ENCODE measurements at places on chromosomes 11 and 22.

- no peak for DNase-seq
Measured at GRCh38 chr11:66902486-66903177, 45.8 kb downstream of the LRFN4 start.

DNA sequence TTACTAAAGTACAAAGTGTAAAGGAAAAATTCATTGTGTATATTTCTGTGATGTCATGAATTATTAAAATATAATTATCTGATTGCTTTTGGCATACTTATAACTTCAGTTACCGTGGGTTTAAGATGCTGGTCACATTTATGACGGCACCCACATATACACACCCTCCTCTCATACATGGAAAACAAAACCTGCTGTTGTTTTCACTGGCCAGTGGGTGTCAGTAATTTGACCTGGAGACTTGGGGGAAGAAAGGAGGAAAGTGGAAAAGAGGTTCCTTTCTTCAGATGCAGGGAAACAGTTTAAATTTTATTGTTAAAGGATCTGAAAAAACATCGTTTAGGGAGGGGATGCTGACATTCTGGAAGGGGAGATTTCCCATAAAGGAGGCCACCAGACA, 742 bp upstream of the BBOX1 start:
- no peak for DNase-seq

DNA sequence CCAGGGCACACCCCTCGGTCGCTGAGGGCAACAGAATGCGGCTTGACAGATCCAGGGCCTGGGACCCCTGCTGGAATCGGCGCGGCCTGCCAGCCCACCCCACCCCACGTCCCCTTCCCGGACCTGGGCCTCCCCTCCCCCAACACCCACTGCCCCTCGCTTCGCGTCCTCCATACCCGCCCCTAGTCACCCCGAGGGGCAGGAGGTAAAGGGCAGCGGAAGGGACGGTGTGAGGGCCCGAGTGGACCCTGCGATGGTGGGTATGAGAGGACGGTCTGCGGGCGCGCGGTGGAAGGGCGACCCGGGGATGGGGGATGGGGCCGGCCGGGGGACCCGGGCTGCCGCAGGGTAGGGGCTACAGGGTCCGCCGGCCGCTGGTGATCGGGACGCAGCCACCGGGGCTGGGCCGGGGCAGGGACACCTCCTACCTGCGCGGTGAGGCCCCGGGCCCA, 311 bp downstream of the APBB1 start:
- DNase-seq = no peak

DNA sequence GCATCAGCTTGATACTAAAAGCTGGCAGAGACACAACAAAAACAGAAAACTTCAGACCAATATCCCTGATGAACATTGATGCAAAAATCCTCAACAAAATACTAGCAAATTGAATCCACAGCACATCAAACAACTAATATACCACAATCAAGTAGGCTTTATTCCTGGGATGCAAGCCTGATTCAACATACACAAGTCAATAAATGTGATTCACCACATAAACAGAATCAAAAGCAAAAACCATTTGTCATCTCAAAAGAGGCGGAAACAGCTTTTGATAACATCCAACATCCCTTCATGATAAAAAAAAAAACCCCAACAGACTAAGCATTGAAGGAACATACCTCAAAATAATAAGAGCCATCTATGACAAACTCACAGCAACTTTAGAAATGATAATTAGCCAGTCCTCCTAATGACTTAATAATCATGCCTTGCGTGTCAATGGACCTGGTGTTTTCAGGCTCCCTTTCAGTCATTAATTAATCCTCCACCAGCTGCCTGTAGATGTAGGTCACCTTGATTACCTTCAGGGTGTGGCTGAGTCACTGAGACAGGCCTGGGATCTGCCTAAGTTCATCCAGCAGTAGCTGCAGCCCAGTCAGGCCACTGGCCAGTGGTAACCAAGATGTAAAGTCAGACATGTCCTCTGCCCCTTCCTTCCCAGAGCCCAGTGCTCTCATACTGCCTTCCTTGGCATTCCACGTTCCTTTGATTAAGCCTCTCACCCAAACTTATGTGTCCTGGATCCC, 109.8 kb downstream of the EHF start:
- no peak for DNase-seq

- no peak for DNase-seq
Measured at GRCh38 chr22:39623603-39624500, 53.3 kb downstream of the CACNA1I start.

GRCh38 chr11:44338698-44339529, 29.0 kb upstream of the ALX4 start:
- DNase-seq = no peak

GRCh38 chr11:116602637-116602942, 170.2 kb downstream of the BUD13 start:
- no peak for DNase-seq

- DNase-seq = no peak
Measured at GRCh38 chr11:9438611-9439010, 22.2 kb upstream of the ZNF143 start.

GRCh38 chr22:17830043-17830961, 56.0 kb upstream of the BID start:
- peak; percentile 18 for DNase-seq

GRCh38 chr11:45603946-45604682, 61.3 kb downstream of the CHST1 start:
- no peak for DNase-seq

- no peak for DNase-seq
Measured at GRCh38 chr11:118010738-118011461, 24.7 kb downstream of the IL10RA start.

- DNase-seq = no peak
Measured at GRCh38 chr11:69575296-69576068, 65.5 kb upstream of the CCND1 start.

DNA sequence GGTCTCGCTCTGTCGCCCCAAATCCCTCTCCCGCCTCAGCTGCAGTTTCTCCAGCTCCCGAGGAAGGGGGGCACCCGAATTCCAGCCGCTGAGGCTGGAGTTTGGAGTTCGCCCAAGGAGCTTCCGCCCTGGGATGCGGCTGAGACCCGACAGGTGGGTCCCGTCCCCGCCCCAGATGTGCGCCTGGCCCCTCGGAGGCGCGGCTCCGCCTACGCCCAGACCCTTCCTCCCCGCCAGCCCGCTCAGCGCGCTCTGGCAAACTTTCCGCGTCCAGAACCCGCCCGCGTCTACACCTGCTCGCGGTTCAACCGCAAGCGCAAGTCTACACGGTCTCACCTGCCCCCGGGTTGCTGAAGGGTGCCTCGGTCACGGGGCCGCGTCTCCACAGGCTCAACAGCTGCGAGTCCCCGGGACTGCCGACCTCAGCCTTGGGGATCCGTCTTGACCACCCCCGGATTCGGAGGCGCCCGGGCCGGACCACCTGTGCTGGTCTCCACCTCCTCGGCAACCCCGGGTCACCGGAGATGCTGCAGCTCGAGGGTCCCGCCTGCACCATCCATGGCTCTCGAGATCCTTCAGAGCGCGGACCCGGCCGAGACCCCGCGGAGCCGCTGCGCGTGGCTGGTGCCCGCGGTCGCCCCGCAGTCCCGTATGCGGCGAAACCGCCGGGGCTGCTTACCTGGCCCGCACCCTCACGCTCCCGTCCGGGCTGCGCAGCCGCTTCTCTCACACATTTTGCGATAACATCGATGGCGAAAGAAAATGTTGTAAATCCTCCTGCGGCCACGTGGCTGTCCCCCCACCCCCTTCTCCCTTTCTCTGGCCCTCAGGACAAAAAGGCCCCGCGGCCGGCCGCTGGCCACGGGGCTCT, 63.6 kb downstream of the NFAM1 start:
- DNase-seq = no peak

DNA sequence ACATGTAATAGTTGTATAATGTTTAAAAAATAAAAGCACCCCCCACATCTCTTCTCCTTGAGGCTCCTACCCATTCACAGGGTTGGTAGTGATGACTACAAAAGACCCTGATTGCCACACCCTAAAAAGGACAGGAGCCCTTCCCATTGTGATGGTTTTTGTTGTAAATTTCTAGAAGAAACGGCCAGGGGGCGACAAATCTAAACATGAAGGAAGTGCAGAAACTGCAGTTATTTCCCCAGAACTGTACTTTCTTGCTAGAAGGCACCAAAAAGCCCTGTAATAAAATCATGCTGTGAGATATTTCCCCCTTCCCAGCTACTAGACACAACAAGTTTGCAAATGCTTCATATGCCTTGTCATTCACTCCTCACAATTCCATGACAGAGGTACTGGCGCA, 10.8 kb downstream of the PRR5L start:
- no peak for DNase-seq

DNA sequence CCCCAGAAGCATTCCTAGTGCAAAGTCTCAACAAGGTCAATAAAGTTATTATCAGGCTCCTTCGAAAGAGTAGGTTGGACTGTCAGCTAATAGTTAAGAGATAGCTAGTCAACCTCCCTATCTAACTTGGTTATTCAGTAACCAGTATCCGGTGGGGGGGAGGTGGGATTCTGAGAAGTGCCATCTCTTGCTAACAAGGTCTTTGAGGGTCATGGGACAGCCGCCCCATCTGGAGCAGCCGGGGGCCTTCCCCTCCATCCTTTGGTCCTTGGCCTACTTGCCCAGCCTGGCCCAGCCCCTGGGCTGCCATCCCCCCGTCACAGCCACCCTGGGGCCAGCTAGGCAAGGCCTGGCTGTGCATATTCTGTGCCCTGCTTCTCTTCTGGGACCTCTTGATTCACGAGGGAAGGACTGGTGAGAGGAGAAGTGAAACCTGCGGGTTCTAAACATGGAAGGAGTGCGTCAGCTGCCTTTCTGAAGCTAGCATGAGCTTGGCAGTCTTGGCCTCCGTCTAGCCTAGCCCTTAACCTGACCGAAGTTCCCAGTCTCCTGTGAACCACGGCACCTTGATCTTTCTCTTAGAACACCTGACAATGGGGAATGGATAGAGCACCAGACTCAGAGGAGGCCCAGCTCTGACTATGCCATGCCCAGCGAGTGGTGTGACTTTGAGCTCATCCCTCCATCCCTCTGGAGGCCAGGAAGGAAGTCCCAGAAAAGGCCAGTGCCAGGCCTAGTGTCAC, 9.3 kb downstream of the SLC37A2 start:
- no peak for DNase-seq

DNA sequence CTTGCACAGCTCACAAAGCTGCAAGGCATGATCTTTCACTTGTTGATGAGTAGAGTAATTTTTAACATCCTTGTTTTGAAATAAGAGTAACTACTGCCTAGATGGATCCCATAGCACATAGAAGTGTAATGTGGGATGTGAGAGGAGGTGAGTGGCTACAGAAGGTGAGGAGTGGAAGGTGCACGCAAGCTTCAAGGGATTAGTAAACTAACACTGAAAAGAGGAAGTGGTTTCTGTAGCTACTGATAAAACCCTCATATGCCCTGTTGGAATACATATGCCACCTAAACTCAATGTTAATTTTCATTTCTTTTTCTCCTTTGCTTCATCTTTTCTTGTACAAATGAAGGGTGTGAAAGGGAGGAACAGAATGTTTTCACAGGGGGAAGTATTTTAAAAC, 22.0 kb upstream of the CTSC start:
- no peak for DNase-seq

GRCh38 chr11:93732237-93732892, 8.9 kb downstream of the TAF1D start:
- DNase-seq = no peak

GRCh38 chr11:126496576-126497337, 141.3 kb downstream of the ST3GAL4 start:
- DNase-seq = peak; percentile 56

DNA sequence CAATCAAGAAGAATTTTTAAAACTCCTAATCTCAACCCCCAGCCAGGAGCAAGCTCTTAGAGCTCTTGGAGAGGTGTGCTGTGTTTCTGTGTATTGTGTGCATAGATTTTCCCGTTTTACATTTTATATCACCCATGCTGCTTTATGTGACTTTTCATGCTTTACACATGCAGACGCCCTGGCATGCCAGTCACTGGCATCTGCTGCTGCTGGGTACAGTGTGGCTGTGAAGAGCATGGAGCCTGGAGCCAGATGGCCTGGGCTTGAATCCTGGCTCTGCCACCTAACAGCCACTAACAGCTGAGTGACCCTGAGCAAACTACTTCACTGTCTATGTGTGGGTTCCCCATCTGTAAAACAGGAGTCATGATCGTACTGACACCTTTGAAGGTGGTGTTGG, 23.1 kb downstream of the POLR3H start:
- no peak for DNase-seq

- no peak for DNase-seq
Measured at GRCh38 chr11:134361661-134362060, 29.9 kb downstream of the GLB1L2 start.

DNA sequence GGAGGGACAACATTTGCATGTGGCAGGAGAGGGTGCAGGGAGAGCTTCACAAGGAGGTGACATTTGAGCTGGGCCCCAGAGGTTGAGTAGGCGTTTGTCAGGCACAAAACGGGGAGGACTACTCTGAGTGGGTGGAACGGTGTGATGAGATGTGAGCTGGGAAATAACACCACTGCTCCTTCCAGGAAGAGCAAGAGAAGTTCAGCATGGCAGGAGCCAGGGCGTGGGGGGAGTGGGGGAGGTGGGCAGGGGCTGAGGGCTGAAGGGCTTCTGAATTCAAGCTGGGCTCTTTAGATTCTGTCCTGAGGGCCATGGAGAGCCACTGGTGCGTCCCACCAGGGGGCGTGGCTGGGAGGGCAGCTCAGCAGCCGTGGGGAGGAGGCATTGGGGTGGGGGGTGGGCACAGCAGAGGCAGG, 54.2 kb downstream of the OTOG start:
- no peak for DNase-seq

GRCh38 chr11:75500742-75501141, 25.0 kb downstream of the GDPD5 start:
- DNase-seq = no peak

GRCh38 chr11:28596816-28597215, 488.6 kb downstream of the METTL15 start:
- no peak for DNase-seq

- DNase-seq = no peak
Measured at GRCh38 chr11:9379041-9379440, 5.4 kb upstream of the IPO7 start.

GRCh38 chr11:131914361-131914774, 544.0 kb downstream of the NTM start:
- no peak for DNase-seq

DNA sequence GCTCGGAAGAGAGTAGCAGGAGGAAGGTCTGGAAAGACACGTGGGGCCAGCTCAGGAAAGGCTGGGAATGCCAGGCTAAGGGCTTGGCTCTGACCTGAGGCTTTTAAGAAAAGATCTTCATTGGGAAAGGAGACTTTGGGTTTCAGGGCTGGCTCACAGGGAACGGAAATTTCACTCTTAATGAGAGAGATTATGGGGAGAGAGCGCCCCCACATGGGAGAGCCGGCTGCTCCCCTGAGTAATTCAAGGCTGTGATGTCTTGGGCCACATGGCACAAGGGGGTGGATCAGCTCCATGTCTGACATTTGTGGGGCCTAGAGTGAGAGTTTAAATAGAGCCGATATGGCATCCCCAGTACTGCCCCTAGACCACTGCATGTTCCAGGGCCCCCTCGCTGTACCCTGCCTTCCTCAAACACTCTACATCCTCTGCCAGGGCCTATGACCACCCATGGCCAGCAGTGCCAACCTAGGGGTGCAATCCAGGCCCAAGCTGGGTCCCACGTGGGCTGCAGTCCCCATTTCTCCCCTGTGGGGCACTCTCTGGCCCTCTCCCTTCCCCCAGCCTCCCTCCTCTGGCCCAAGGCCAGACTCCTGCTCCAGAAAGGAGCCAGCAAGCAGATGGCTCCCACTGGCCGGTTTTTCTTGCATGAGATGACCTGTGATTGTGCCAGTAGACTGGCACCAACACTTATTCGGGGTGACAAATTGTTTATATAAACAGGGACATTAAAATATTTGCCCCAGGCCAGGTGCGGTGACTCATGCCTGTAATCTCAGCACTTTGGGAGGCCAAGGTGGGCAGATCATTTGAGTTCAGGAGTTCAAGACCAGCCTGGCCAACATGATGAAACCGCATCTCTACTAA, 75.2 kb downstream of the ISX start:
- DNase-seq = no peak
